GM12864 (cell line): ENCODE measurements at places on chromosomes 12 and 14.

DNA sequence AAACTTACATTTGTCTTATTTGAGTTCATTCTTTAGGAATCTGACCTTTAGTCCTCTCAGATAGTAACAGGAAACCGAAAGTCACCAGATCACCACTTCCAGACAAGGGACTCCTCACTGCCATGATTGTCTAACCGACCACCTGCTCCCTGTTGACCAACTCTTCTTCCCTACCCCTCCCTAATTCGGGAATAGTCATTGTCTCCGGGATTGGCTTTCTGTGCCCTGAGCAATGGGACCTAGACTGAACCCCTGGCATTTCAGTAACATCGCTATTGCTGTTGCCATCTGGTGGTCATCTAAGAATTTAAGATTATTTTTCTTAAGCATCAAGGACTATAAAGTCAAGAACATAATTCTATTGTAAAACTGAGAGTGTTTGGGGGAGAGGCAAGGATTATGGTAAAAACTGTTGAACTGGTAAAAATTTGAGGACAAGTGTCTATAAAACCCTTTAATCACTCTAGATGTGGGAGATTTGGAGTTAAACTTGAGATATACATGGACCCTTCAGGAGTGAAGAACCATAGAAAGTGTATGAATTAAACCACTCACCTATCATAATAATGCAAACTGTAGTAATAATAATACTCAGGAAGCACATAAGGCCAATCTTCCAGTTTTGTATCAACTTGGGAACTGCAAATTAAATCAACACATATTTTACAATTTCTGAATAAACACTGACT, 6.3 kb downstream of the CLEC2A start:
- no peak for DNase-seq

- no peak for DNase-seq
These were observed 10.5 kb upstream of the PLBD2 start for GRCh38 chr12:113347892-113348291.

DNA sequence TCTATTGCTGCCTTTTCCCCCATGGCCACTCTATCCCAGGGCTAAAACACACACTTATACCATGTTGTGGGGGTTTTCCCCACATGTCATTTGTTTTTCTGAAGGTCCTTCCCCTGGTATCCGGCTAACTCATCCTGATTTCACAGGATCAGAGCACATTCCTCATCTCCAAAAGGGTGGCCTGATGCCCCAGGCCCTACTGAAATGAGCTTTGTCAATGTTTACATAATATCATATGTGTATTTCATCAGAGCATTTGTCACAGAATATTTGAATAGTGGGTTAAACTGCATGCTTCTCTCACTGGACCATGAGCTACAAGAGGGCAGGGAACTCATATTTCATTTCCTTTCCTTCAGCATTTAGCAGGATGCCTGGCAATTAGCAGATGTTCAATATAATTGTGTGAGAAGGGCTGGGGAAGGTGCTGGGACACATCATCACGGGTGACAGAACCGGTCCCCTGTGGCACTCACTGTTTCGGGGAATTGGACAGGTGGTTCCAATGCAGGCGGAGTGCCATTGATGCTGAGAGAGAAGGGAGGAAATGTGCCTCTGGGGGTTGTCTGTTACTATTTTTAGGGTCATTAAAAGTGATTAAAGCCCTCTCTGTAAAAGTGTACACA, 26.8 kb downstream of the EMP1 start:
- no peak for DNase-seq

- no peak for DNase-seq
These were observed 105.6 kb upstream of the COCH start for GRCh38 chr14:30768791-30769190.

DNA sequence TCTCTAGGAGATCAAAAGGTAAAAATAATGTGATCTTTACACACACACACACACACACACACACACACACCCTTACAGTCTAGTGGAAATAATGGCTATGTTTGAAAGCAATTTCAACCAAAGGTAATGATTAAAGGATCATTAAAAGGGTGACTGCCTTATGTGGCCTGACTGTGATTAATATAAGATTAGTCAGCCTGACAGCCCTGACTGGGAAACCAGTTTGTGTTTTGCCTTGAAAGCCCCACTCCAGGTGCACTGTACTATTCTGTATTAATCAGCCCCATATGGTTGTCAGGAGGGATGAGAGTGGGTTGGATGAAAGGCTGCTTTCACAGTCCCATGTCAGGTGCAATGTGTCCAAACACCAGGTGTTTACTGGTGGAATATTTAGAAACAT, 10.5 kb downstream of the RASSF9 start:
- no peak for DNase-seq

- no peak for DNase-seq
These were observed 20.9 kb upstream of the KIF26A start for GRCh38 chr14:104117341-104118005.

DNA sequence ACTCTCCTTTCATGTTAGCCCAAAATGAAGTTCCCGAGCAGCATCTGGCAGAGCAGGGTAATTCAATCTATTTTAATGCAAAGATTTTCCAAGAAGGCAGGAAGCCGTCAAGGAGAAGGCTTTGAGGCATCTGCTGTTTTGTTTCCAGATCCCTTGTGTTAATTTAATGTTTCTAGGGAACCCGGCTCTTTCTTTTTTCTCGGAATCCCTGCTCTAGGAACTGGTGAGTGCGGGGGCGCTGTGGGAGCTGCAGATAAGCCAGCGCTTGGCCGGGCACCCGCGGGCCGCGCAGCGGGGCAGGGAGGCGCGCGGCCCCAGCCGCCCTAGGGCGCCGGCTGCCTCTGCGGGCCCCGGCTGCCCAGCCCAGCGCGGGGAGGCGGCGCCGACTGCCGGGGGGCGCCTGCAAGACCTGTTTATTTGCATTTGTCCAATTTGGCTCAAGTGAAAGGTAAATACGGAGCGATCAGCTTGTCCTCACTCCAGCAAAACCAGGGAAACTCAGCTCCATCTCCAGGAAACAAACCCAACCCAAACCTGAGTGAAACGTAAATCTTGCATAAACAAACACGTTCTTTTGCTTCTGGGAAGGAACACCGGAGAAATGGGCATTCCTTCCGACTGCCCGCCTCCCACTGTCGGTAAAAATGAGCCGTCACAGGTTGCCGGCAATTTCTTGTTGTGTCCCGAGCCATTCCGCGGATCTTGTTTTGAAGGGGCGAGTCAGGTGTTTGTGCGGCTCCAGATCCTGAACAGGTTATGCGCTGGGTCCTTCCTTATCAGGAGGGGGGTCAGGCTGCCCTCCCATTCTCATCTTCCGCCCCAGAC, 65.1 kb downstream of the CRADD start:
- no peak for DNase-seq

DNA sequence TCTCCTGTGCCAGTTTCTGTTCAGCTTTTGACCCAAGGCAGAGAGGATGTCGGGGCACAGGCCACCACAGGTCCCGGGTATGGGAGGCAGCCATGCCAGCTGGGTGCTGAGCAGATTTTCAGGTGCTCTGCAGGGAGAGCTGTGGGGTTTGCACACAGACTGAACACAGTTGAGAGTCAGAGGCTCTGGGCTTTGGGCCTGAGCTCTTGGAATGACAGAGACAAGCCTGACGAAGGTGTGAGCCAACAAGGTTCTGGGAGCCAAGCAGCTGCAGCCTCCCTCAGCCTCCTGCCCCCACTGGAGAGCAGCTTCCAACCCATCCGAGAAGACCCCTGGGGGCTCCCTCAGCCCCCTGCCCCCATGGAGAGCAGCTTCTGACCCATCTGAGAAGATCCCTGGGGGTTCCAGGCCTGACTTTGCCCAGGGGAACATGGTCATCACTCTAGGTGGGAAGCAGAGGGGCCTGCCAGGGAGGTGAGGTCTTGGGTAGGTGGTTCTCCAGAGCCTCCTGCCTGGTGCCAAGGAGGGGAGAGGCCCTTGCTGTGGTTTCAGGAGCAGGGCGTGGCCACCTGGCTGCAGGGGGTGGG, 13.8 kb downstream of the FBRSL1 start:
- no peak for DNase-seq
